ENCODE measurements at places on chromosomes 16 and 17.

DNA sequence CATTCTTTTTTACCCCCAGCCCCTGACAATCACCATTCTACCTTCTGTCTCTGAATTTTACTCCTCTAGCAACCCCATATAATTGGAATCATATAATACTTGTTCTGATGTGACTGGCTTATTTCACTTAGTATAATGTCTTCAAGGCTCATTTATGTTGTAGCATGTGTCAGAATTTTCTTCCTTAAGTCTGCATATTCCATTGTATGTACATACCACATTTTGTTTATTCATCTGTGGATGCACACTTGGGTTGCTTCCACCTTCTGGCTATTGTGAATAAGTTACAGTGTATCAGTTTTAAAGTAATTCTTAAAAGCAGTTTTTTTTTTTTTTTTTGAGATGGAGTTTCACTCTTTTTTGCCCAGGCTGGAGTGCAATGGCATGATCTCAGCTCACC, 24.7 kb upstream of the PPM1E start:
- no peak for DNase-seq

- no peak for DNase-seq
Measured at GRCh38 chr16:83407928-83408327, 399.9 kb upstream of the HSBP1 start.

DNA sequence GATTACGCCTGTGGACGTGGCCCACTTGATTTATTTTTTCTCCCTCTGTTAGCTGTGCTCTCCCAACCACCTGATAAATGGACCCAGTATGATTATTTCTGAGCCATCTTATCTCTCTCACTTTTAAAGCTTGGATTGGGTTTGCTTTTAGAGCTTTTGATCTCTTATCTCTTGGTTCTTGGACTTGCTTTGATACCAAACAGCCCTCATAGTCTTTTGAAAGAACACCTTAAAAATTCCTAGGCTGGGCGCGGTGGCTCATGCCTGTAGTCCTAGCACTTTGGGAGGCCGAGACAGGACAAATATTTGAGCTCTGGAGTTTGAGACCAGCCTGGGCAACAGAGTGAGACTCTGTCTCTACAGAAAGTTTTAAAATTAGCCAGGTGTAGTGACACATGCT, 25.8 kb downstream of the SMTNL2 start:
- no peak for DNase-seq

DNA sequence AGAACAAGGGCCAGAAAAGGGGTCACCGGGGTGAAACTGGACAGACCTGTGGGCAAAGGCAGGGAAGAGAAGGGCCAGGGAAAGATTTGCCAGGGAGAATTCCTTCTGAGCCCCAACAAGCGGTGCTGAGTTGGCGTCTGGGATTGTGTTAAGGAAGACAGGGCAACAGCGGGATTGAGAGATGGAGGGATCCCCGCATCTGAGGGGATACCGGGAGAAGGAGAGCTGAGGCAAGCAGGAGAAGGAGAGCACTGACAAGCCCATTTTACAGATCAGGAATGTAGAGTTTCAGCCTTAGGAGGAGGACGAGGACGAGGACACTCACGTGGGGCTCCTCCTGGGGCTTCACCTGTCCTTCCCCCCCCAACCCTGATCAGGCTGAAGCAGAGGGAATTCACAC, 998 bp upstream of the ABCC3 start:
- DNase-seq, result no peak

DNA sequence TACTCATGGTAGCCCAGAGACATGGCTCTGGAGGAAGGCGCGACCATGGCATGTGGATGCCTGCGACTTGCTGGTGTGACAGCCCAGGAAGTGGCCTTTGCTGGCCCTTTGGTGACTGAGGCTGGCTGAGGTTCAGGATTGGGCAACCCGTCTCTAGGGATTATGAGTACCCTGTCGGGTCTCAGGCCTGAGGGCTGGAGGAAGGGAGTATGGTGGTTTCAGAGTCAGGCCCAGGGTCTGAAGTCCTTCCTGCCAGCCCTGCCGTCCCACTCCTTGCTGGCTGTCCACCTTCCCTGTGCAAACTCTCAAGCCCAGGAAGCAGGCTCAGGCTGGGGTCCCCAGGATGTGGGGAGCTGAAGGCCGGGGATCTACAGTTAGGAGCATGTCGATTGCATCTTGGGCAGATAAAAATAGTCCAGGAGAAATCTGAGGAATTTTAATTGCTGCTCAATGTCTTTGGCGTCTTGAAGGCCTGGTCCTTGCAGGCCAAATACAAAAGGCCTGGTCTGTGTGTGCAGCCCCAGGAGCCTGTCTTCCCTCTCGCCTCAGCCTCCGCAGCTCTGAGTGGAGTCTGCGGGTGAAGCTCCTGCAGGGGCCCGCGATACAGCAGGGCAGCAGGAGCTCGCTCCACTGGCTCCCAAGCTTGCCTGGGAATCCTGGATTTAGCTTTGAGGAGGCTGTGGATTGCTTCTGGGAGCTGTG, 52.5 kb downstream of the NKD1 start:
- DNase-seq, result no peak

DNA sequence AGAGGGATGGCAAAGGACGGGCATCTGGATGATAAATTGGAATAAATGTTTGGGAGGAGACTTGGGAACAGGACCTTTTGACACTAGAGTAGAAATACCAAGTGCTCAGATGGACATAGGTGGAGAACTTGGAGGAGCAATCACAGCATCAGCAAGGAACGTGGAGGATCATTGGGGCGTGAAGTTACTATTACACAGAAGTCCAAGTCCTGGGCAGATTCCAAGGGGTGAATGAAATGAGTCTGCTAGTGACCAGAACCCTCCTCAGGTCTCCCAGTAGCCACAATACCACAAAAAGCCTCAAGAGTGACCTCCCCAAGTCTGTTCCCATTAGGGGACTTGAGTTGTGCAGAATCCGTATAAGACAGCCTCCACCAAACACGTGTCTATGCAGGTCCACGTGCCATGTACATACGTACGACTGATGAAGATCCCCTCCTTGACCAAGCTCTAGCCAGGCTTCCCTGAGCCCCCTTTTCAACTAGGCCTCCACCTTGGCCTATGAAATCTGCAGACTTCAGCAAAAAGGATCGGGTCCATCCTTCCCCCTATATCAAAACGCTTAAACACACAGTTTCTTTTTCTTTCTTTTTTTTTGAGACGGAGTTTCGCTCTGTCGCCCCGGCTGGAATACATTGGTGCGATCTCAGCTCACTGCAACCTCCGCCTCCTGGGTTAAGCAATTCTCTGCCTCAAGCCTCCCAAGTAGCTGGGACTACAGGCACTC, 2.2 kb downstream of the C17orf67 start:
- no peak for DNase-seq

GRCh38 chr17:42853597-42853967, 2.6 kb downstream of the AOC3 start:
- no peak for DNase-seq

GRCh38 chr16:87177673-87178072, 139.5 kb downstream of the C16orf95 start:
- DNase-seq, result no peak

DNA sequence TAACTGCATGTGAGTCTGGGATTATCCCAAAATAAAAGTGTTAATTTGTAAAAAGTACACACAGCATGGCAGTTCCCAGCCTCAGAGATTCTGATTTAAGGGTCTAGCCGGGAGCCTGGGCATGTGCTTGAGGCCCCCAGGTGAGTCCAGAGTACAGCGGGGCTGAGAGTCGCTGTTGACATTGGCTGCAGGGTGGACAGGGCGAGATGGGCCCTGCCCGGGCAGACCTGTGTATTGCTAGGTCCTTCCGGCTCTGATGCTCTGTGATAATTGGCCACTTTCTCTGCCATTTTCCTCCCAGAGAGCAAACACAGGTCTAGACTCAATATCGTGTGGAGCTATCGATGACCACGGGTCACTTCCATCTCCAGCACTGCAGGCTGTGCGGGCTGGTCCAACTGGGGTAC, 73.6 kb downstream of the ABCC6 start:
- DNase-seq, result no peak

DNA sequence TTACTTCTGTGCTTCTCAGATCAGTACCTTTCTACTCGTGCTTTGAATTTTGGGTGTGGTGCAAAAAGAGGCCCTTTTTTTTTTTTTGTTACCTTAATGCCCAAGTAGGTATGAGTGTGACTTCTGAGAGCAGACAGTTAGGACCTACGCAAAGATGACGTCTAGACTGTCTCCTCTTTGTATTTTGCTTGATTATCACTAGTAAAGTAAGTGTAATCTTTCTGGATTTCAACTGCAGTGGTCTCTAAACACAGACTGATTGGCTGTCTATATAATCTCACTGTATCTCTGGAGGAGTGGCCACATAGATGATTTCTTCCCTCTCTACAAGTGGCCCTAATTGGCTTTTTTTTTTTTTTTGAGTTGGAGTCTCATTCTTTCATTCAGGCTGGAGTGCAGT, 11.5 kb upstream of the CDK5R1 start:
- no peak for DNase-seq

- DNase-seq, result no peak
Measured at GRCh38 chr17:37315601-37316000, 60.2 kb upstream of the C17orf78 start.

DNA sequence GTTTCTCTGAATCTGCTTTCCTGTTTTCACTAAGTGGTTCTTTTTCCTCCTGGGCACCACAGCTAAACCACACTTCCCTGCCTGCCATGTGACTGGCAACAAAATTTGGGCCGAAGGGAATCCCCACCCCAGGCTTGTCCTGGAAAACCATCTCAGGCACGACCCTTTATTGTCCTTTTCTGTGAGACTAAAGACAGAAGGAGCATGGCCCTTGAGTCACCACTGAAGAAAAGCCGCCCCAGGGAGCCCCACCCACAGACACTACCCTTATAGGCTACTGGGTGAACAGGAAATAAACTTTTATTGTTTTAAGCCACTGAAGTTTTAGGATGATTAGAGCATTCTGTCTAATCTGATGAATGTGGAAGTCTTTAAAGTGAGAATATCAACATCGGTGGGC, 88.6 kb upstream of the BRD7 start:
- no peak for DNase-seq

Measured in fibroblast of pulmonary artery (primary cell).